GF-D8 (cell line): ENCODE measurements at places on chromosomes 5 and 9.

- no peak for DNase-seq
These were observed 16.7 kb downstream of the WHRN start for GRCh38 chr9:114488398-114489129.

GRCh38 chr5:103037673-103038455 lies 82.1 kb downstream of the GIN1 start:
- DNase-seq = no peak

DNA sequence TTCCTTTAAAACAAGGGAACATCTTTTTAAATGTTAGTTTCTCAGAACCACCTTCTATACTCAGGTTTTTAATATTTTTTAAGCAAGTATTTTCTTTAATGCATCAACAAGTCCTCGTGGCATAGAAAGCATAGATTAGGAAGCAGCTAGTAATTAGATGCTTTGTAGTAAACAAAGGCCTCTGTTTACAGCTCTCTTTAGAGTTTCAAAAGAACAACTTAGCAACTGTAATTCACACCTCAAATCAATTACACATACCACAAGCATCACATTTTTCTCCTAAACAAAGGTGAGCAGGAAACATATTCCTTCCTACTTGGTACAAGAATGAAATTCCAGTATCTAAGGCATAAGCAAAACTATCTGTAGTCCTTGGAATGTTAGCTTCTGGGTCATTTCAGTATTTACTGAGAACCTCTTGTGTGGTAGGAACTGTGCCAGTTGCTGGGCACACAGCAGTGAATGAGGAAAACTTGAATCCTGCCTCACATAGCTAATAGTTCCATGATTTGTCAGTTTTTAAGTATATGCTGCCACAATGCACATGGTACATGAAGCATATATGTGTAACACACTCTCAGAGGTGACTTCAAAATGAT lies 249.1 kb downstream of the CEMIP2 start:
- DNase-seq = no peak

GRCh38 chr5:169988206-169988605 lies 7.9 kb upstream of the INSYN2B start:
- no peak for DNase-seq

- no peak for DNase-seq
These were observed 6.6 kb downstream of the GOLGA1 start for GRCh38 chr9:124934290-124934689.

DNA sequence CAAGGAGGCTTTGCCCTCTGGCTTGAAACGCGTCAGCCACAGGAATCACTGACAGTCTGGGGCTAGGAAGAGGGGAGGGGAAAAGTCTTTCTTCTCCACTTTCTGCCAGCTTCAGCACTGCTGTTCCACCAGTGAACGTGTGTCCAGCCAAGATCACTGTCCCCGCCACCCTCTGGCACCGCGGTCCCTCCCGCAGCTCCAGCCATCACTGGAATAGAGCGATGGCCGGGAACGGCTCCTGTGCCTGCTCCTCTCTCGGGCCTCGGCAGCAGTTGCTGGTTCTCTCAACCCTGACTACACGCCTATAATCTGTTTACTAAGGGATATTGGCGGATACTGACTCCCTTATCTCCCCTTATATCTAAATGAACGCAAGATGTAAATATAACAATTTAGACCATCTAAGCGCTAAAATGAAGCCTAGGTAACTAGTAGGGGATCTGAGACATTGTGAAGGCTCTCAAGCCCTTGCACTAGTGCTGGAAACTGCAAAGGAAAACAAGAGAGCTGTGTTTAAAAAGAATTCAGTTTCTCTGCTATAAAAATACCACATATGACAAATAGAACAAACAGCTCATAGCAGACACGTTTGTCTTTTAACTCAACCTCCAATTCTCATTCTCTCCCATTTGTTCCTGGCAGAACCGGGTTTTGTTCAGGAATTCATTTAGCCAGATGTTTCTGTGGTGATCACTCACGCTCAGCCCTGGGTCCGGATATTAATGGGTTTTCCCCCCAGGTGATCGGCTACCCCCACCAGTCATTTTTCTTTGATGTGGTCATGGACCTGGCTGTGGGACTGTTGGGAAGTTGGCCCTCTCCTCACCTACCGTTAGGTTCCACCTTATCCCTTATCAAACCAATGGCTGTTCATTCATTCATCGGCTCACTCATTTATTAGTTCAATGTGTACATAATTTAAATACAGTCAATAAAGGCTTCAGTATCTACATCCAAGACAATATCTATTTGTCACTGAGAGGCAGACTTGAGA lies 149.8 kb downstream of the MED10 start:
- no peak for DNase-seq

GRCh38 chr9:129759319-129759718 lies 6.5 kb upstream of the PTGES start:
- no peak for DNase-seq

GRCh38 chr5:89083791-89084190 lies 200.8 kb upstream of the MEF2C start:
- DNase-seq = no peak

GRCh38 chr9:89409466-89409865 lies 88.4 kb downstream of the SEMA4D start:
- DNase-seq = no peak

DNA sequence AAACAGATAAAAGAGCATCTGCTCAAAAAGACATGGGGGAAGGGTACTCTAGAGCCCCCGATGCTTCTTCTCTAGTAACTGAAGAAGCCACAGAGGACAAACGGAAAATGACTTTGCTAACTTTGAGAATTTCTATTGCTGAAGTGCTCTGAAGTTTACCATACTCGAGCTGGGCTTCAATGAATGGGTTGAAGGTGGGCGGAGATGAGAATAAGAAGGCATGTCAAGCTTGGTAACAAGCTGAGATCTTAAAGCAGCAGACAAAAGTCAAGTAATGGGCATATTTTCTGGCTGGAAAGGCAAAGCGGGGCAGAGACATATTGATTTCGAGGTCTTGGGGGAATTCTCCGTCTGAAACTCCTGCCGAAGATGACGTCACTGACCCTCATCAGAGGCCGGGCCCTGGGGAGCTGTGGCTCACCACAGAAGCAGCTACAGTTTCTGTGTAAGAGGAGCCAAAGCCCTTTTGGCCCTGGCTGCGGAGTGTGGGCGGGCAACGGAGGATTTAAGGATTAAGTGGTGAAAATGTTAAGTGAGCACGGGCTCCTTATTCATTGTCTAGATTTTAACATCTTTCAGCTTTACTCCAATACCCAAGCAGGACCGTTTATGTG lies 115.8 kb upstream of the SLIT3 start:
- DNase-seq = no peak

- peak; percentile 56 for DNase-seq
These were observed 560 bp downstream of the DOCK2 start for GRCh38 chr5:169637549-169638121.

DNA sequence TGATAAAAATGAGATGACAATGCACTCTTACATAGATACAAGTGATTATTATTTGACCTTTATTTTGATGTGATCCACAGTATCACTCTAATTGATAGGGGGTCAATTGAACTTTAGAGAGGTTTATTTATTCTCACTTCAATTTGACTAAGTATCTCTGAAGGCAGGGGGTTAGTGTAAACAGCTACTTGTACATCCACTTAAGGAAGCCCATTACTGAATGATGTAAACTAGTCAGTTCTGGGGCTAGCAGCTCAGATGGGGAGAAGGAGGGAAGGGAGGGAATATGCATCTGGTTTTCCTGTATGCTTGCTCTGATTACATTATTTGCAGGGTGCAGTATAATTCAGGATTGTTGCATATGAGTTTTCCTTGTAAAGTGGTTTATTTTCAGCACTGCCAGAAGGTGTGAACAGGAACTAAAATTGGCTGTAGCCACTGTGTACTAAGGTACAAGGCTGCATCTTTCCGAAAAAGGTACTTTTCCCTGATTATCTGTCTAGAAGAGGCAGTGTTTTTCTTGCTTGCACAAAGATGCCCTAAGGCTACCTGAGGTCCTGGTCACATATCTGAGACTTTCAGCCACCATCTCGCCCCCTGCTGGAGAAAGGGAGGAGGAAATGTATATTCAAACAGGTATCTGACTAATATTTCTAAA lies 51.2 kb downstream of the MRPS27 start:
- DNase-seq = no peak

GRCh38 chr5:117357886-117358285 lies 783.3 kb upstream of the SEMA6A start:
- DNase-seq = no peak

DNA sequence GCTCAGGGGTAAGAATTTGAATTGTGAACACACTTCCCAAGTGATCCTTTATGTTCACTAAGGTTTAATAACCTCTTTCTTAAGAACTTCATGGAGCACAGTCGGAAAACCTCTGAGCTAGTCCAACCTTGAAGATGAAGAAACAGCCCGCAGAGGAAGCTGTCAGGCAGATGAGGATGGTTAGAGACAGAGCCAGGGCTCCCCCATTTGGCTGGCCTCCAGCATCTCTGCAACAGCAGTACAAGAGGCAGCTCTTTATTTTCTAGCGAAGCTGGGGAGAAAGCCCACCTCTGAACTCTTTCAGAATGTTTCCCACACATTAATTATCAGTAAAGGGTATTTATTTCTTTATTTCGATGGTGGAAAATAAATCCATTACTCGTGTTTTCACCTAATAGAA lies 350.8 kb downstream of the DMRT2 start:
- DNase-seq = no peak

DNA sequence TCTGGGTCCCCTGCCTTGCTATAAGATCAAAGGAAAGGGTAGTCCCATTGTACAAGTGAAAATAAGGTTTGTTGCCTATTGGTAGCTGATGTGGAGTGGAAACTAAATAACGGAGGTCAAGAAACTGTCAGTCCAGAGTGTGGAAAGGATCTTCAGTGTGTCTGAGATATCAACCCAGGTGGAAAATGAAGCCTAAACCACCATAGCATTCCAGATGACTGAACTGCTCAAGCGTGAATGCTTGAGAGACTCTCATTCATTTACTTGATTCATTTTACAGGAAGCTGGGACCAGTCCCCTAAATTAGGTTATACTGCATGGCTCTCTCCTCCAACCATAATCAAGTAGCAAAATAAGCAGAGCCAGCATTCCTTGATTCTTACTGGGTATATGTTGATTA lies 116.0 kb upstream of the SLC28A3 start:
- DNase-seq = no peak

GRCh38 chr5:127754259-127754658 lies 51.1 kb downstream of the CCDC192 start:
- no peak for DNase-seq

DNA sequence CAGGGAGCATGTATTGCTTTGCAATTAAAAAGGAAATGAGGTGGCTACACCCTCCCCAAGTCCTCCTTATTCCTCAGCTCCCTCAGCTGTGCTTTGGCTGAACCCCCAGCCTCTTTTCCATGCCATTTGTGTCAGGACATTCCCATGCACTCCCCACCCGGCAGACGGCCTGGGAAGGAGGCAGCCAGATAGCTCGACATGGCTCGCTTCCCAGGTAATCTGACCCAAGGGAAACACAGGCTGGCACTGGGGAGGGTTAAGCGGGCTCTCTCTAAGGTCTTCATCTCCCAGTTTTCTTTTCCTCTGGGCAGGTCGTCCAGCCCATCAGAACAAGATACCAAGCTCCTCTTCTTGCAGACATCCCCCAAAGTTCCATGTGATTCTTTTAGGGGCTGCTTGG lies 31.2 kb downstream of the BTNL9 start:
- no peak for DNase-seq

GRCh38 chr5:51625224-51625968 lies 242.1 kb downstream of the ISL1 start:
- no peak for DNase-seq

- no peak for DNase-seq
These were observed 310.5 kb downstream of the DMAC1 start for GRCh38 chr9:7489036-7489435.

- no peak for DNase-seq
These were observed 131.8 kb downstream of the GNAQ start for GRCh38 chr9:77899679-77900354.

DNA sequence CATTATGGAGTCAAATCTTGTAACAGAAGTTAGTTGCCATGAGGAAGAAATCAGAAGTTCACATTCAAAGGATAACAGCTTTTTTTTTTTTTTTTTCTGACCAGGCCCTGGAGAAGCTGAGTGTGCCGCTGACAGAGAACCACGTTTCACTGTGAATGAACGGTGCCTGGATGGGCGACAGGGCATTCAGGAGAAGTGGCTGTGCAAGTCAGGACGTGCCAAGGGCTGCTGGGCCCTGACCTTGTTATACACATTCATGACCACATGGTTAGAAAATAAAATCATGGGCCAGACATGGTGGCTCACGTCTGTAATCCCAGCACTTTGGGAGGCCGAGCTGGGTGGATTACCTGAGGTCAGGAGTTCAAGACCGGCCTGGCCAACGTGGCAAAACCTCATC lies 91.6 kb downstream of the ANKH start:
- DNase-seq = no peak

DNA sequence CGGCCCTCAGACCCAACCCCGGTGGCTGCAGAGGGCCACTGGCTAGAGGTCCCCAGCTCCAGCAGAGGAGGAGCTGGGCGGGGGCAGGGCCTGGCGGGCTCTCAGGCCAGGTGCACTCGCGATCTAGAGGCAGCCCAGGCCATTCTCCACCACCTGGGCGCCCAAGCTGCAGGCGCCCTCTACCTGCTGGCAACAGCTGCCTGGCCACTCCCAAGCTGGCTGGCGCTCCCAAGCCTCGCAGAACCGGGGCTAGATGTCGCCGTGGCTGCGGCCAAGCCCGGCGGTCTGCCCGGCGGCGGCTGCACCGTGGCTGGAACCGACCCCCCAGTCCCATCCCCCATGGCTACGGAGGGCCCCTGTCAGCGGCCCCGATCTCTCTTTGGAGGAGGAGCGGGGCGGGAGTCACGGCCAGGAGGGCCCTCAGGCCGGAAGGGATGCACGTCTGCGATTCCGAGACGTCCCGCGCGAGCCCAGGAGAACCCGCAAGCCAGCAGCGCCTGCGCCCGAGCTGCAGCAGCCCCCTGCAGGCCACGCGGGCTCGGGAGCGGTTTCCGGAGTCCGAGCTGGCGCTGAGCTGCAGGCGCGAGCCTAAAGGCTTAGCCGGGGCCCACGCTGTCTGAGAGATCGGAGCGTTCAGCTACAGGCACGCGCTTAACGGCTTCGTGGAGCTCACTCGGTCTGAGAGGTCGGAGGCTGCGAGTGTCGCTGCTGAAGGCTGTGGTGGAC lies 44.3 kb upstream of the BICD2 start:
- no peak for DNase-seq

- no peak for DNase-seq
These were observed 649.1 kb downstream of the BNC2 start for GRCh38 chr9:16221366-16221765.

- no peak for DNase-seq
These were observed 68.7 kb upstream of the RAD23B start for GRCh38 chr9:107214381-107214780.

DNA sequence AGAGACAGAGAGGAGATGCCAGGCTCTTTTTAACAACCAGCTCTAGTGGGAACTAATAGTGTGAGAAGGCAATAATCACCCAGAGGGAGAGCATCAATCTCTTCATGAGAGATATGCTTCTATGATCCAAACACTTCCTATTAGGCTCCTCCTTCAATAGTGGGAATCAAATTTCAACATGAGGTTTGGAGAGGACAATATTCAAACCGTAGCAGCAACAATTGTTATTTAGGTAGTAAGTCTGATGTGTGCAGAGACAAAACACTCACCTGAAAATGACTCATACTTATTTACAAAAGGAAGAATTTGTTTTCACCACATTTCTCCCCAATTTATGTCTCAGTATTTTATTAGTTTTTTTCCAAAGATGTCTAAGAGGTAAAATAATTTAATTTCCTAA lies 144.3 kb downstream of the ST8SIA4 start:
- no peak for DNase-seq

GRCh38 chr5:140073296-140073695 lies 30.2 kb upstream of the NRG2 start:
- no peak for DNase-seq
